ENCODE measurements at places on chromosomes 16 and 17.

GRCh38 chr17:65914784-65915342 is 277.1 kb downstream of the CEP112 start:
- DNase-seq = no peak

DNA sequence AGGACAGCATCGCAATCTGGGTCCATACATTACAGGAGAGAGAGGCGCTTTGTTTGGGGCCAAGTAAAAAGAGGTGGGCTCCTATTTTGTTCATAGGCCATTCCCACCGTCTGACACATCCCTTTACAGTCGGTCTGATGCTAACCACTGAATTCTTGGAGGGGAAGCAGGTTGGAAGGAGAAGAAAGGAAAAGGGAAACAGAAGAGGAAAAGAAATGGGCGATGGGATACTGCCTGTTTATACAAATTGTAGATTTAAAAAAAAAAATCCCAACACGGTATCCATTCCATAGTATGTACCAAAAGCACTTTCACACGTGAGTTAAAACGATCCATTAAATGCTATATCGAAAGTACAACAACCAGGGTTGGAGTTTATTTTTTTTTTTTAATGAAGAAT is 4.0 kb upstream of the ZFHX3 start:
- DNase-seq = no peak

DNA sequence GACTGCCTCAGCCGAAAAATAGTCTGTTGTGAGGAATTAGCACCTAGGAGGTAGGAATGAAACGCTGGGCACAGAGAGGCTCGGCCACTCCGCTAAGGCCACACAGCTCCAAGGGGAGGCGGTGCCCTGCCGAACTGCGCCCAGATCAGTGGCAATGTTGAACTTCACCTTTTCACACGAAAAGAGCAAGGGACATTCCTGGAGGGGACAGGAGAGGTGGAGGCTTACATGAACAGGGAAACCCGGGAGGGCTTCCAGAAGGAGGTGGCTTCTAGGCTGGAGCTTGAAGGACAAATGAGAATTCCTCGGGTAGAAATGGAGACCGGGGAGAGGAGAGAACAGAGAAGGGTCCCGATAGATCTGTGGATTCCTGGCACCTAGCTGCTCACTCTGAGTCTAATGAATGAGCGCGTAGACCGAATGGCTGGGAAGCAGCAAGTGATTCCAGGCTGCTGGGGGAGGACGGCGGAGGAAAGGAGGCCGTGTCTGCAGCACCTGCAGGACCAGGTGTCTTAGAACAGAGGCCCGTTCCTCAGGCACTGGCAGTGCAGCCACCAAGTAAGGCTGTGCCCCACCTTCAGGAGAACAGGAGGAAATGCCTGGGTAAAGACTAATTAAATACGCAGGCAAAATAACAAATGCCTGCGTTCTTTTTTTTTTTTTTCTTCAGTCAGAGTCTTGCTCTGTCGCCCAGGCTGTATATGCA is 722 bp upstream of the SLC38A10 start:
- DNase-seq = no peak

DNA sequence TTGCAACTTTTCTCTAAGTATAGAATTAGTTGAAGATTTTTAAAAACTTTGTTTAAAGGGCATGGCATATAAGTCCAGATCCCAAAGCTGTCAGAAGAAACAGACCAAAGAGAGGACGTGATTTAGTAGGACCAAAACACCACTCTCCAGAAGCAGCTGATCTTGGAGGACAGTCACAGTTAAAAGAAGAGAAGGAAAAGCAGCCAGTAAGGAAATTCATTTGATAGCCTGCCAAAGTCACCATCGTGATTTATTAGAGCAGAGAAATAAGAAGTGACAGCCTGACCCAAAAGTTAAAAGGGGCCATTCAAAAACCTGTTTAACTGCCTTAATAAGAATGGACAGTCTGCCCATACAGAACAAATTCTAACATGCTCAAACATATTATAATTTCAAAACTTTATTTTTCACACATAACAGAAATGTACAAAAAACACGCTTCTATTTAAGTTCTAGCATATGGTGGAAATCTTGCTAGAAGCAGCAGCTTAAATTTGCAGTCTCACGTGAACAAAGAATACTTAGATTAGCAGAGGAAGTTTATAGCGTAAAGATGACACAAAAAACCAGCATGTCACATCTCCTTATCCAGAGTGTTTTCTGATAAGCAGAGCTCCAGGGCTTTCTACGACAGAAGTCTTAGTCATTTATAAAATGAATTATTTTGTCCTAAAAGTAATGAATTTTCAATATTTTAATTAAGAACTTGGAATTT is 37.2 kb downstream of the TXNDC11 start:
- no peak for DNase-seq

DNA sequence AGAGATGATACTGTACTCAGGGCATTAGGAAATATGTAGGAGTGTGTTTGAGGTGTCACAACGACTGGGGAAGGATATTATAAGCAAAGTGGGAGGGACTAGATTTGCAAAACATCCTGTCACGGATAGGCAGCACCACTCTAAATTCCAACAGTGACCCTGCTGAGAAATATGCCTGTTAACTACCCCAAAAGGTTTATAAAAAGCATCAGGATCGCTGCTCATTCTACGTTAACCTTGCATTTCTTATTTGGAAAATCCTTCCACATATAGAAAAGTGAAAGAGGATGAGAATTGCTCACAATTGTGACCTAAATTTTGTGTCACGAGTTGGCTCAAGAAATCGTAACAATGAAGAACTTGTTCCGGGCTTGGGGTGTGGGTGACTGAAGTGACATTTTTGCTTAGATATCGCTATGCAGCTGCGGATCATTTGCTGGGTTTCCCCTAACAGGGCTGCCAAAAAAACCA is 51.6 kb downstream of the N4BP1 start:
- DNase-seq = no peak

DNA sequence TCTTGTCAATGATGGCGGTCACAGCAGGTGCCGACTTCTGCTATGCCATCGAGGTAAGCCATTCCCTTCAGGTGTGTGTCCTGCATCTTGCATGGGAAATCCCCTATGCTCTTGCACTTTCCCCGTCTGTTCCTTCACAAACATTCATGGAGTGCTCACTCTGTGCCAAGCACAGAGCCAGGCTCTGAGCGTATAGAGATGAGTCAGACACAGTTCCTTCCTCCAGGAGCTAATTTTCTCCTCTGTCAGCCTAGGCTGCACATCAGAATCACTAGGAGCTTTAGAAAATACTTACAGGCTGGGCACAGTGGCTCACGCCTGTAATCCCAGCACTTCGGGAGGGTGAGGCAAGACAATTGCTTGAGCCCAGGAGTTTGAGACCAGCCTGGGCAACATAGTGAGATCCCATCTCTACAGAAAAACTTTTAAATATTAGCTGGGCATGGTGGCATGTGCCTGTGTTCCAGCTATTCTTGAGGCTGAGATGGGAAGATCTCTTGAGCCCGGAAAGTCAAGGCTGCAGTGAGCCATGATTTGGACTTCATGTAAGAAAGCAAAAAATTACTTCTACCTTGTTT is 14.1 kb downstream of the PRMT7 start:
- DNase-seq = no peak

DNA sequence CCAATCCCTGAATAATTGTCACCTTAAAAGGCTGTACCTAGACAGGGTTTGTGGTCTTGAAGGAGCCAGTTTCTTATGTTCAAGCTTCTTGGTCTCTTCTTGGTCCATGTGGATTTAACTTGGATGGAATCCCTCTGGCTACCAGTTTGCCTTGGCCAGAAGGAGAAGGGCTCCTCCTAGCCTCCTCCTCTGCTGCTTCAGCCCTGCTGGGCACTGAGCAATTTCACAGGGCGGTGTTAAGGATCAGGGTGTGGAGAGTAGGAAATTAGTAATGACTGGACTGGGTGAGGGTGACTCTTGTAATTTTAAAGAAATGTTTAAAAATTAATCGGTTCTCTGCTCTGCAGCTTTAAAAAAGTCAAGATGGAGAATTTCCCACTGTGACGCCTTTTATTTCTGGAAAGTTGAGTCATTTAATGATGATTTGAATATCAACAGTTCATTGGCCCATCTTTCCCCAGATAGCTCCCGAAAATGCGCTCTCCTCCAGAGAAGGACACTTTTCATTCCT is 96.4 kb downstream of the MSI2 start:
- no peak for DNase-seq

DNA sequence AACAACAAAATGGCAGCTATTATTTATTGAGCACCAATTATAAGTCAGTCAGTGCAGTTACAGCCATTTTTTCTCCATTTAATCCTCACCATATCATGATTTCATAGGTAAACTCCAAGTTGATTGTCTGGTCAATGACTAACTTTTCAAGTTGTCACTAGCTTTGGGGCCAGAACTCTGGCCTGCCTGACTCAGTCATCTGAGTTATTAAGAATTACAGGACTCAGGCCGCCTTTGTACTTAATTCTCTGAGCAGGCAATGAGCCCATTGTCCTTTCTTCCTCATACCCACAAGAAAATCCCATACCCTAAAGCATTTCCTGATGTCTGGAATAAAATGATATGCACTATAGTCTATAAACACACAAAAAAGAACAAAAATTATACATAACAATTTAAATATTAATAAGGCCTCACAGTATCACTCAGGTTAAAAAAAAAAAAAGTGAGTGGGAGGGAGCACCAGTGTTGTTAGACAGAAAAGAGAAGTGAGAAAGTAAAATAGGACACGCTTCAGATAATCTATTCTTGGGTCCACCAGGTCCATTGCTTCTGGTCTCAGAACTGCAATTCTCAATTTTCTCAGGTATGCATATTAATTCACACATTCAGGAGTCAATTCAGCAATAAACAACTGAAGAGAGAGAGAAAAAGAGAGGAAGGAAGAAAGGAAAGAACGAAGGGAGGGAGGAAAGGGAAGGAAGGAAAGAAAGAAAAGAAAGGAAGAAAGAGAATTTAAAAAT is 70.2 kb downstream of the SPAG9 start:
- no peak for DNase-seq

GRCh38 chr16:52312716-52313115 is 234.2 kb downstream of the TOX3 start:
- no peak for DNase-seq

DNA sequence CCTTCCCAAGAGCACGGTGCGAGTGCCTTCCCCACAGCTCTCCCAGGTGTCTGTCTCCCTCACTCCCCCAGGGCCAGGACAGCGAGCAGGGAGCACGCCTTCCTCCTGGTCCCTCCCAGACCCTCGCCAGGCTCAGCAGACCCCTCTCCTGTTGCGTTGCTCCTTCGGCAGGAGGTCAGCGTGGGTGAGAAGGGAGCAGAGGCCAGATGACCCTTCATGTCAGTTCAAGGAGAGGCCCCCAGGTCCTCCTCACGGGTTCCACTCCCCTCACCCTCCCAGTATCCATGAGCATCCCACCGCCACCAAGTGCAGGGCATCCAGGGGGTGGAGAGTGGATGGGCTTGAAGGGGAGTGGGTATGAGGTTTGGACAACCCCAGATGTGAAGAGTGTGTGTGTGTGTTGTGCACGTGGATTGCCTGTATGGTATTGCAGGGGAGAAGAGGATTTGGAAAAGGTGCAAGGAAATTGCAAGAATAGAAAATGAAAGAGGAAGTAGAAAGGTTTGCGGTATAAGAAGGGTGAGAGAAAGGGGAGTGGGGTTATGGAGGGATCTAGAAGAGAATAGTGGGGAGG is 17.7 kb downstream of the SGCA start:
- no peak for DNase-seq

DNA sequence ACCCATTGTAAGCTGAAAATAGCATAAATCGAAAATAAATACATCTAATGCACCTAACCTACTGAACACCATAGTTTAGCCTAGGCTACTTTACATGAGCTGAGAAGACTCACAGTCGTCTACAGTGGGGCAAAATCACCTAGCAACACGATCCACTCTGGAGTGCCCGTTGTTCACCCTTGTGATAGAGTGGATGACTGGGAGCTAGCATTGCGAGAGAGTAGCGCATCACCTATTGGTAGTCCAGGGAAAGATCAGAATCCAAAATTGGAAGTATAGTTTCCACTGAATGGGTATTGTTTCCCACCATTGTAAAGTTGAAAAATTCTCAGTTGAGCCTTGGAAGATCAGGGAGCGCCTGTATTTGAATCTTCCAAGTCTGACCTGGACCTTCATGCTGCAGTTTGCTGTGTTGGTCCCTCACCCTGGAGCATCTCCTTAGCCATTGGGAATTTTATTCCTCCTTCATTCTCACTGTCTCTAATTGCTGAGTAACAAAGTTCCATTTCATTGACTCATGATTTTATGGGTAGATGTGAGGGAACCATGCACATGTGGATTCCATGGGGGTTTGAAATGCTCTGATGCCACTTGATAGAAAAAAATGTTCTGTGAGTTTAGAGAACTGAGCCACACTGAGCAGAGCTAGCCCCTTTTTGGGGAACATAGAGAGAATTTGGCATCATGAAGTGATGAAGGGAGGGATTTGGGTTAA is 19.6 kb downstream of the AKAP1 start:
- no peak for DNase-seq

GRCh38 chr16:26511463-26511862 is 555.3 kb upstream of the C16orf82 start:
- no peak for DNase-seq

- DNase-seq = no peak
These were observed 24.2 kb downstream of the SOST start for GRCh38 chr17:43734376-43734775.

GRCh38 chr16:56847173-56847910 is 17.7 kb upstream of the SLC12A3 start:
- DNase-seq = no peak

- no peak for DNase-seq
These were observed 70.5 kb downstream of the NDEL1 start for GRCh38 chr17:8506145-8506544.

DNA sequence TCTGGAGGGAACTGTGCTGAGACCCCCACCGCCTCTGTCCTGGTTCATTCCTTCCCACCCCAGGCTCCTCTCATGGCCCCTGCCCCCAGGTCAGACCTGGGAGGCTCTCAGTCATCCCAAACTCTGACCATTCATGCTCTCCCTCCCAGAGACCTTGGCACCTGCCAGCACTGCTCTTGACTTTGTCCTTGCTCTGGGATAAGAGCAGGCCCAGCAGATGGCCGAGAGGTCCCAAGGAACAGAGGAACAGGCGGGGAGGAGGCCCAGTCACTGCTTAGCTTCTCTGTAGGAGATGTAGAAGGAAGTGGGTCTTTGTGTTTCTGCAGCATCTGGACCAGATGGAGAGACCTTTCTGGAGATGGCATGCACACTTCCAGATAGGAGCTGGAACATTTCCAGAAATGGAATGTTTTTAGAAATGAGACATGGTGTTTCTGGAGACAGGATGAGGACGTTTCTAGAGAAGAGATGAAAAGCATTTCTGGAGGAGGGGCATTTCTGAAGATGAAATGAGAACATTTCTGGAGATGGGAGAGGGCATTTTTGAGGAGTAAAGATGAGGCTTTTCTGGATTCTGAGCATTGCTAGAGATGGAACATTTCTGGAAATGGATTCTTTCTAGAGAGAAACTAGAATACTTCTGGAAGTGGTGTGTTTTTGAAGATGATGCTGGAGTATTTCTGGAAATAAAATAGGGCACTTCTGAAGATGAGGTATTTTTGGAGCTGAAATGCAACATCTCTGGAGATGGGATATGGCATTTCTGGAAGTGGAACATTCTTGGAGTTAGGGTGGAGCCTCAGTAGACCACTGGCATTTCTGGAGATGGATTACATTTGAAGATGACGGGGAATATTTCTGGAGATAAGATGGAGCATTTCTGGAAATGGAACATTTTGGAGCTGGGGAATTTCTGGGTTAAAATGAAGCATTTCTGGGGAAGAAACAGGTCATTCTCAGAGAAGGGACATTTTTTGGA is 55.2 kb downstream of the RAI1 start:
- DNase-seq = no peak

Measured in right renal cortex interstitium (tissue), 3 donors.